ENCODE measurements at places on chromosomes 3 and 15. TPM values are rescaled to one million over a fixed set of nuclear protein-coding genes. Genes with fewer than 3 reads are reported as not detected.

GRCh38 chr15:75926931-75927330, 23.3 kb downstream of the FBXO22 start:
- DNase-seq, result no peak

- peak; percentile 81 for DNase-seq
Measured at GRCh38 chr3:132432639-132433038, 15.3 kb downstream of the DNAJC13 start.

DNA sequence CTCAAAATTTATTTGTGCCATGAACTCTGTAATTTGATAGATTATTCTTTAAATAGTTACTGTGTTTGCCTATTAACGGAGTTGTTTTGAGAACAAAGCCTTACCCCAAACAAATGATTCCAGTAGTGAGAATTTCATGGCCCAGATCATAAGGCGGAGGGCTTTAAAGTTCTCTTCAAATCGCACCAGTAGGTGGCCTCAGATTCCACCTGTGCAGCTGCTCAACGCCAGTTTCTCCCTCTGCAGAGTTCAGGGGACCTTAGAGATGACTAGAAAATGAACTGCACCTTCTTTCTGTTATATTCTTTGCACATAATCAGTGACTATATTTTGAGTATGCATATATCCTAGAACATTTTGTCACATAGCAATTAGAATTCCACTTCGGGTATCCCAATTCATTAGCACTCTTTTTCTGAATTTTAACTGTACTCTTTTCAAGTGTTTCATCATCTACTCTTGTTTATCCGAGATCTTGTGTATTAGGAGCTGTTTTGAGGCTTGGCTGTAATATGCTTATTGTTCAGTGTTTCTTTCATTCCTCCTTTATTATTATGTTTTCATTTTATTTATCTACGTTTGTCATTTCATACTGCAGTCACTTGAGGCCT, 232.6 kb upstream of the CHRM5 start:
- peak; percentile 24 for DNase-seq

DNA sequence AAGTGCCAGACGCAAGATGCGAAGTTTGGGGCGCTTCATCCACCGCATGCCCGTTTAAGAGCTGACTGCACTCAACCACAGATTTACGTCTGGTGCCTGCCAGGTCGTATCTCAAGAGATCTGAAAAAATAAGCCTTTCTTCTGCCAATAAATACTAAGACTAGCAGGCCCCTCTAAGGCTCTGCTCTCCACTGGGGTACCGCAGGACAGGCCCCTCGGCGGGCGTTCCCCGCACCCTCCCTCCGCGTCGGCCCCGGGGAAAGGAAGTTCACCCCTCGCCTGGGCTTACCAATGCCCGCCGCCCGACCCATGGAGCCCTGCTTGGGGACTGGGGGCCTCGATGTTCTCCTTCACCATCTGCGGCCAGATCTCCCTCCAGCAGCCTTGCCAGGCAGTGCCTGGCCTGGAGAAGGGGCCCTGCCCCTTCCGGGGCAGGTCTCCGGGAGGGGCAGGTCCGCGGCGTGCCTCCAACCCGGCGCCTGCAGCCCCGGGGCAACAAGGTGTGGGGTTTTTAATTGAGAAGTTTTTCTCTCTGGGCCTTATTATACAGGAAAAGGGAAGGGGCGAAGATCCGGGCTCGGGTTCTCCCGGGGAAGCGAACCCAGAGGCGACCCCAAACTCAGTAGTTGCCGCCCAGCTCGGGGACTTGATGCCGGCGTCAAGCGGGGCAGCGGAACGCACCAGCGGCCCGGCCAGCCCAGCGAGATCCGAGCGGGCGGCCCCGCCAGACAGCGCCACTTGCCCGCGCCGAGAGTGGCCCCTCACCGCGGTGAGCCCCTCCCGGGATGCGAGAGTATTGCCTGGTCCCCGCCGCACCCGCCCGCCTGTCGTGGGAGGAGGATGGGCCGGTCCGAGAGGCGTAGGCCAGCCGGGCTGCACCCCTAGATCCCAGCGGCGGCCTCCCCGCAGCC, 735 bp downstream of the GOLGA8B start:
- peak; percentile 50 for DNase-seq

- DNase-seq, result peak; percentile 17
Measured at GRCh38 chr3:107404727-107405469, 27.7 kb downstream of the CCDC54 start.

- no peak for DNase-seq
Measured at GRCh38 chr3:159978353-159978752, 10.3 kb upstream of the IL12A start.

Gene TRIM42
- not detected for polyA plus RNA-seq

DNA sequence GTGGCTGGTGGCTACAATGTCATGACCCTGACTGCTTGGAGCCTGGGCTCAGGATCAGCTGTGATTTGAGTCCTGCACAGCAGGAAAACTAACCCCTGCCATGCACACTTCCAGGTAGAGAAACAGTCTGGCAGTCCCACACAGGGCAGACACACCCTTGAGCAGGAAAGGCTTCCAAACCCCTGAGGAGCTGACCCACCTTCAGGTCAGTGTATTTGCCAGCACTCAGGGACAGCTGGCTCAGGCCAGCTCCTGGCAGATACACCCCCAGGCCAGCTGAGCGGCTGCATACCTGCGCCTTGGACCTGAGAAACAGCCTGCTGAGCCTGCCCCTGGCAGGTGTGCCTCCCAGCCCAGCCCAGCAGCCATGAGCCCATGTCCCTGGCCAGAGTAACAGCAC, 22.2 kb upstream of the CDAN1 start:
- DNase-seq, result no peak

GRCh38 chr15:85010386-85011159, 28.9 kb downstream of the PDE8A start:
- no peak for DNase-seq

Gene CACNA2D2
- polyA plus RNA-seq, result 0.03 TPM

- DNase-seq, result peak; percentile 63
Measured at GRCh38 chr15:82739086-82739485, 29.4 kb upstream of the AP3B2 start.

Gene SNTN
- not detected for polyA plus RNA-seq

DNA sequence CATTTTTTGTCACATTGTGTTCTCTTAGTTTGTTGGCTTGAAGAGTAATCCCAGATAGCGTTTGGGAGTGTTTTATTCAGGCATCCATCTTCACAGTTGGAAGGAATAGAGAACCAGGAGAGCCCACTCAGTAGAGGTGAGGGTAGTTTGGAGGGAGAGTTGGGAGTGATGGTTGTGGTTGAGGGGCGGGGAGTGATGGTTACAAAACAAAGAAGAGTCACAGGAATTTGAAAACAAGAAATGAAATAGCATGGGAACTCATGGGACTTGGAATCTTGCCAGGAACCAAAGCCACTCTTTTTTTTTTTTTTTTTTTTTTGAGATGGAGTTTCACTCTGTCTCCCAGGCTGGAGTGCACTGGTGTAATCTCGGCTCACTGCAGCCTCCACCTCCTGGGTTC, 36.3 kb downstream of the DUT start:
- DNase-seq, result no peak

- DNase-seq, result no peak
Measured at GRCh38 chr3:135076341-135076740, 281.3 kb downstream of the EPHB1 start.

Gene GOLGA6L10
- 0.03 TPM for polyA plus RNA-seq

GRCh38 chr3:10329495-10330015, 8.6 kb upstream of the SEC13 start:
- no peak for DNase-seq

GRCh38 chr15:89654847-89655805, at the start of gene KIF7:
KIF7 (minus strand) TSS chr15:89655467; CDS start chr15:89652930, 2,537 bp downstream.
- peak; percentile 19 for DNase-seq

Gene C3orf49
- not detected for polyA plus RNA-seq

Gene SOX14
- polyA plus RNA-seq, result not detected

Gene TM4SF1
- polyA plus RNA-seq, result 285 TPM

DNA sequence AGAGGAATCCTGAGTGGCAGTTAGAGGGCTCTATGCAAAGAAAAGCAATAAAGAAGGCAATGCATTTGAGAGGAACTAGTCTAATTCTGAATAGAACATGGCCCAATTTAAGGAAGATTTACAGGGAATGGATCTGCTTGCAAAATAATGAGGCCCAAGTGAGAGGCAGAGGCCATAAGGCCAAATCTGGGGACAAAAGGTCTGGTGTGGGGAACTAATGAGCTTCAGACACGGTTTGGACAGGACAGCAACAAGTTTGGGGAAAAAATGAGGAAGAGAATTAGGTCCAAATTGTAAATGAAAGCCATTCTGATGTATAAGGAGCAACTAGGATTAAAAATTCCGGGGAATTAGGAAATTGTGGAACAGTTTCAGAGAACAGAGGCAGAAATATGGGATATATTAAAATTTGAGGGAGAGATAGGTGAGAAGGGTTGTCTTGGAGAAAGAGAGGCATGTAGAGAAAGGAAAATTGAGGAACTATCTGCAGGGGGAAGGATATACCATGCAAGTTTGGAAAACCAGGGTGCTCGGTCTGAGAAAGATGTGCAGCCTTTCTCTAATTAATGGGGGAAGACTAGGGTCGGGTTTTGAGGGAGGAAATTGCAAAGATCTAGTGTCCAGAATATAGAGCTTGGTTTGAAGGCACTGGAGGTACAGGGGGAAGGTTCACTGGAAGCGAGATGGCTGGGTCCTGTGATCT, 73.8 kb downstream of the RBPMS2 start:
- no peak for DNase-seq

Gene LRRC15
- not detected for polyA plus RNA-seq

DNA sequence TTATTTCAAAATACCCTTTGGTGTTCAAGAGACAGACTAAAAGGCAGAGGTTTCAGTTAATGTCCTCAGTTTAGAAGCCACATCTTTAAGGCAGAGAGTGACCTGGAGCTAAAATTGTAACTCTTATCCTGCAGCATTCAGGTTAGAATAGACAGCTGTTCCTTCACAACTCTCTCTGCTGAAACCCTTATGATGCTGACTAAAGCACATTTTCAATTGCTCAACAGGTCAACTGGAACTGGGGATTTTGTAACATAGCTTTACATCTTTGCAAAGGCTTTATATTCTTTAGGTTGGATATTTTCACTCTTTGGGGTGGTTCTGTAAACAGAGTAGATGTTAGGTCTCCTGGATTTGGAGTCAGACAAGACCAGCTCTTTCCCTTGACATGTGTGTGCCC, 20.3 kb upstream of the PLSCR4 start:
- DNase-seq, result no peak

Gene HCN4
- polyA plus RNA-seq, result not detected

Gene NEK10
- polyA plus RNA-seq, result 0.62 TPM

Gene CAMK2N2
- 0.92 TPM for polyA plus RNA-seq

- DNase-seq, result peak; percentile 49
Measured at GRCh38 chr3:143203848-143204247, 84.3 kb downstream of the CHST2 start.

Gene CAMKV
- 0.03 TPM for polyA plus RNA-seq

DNA sequence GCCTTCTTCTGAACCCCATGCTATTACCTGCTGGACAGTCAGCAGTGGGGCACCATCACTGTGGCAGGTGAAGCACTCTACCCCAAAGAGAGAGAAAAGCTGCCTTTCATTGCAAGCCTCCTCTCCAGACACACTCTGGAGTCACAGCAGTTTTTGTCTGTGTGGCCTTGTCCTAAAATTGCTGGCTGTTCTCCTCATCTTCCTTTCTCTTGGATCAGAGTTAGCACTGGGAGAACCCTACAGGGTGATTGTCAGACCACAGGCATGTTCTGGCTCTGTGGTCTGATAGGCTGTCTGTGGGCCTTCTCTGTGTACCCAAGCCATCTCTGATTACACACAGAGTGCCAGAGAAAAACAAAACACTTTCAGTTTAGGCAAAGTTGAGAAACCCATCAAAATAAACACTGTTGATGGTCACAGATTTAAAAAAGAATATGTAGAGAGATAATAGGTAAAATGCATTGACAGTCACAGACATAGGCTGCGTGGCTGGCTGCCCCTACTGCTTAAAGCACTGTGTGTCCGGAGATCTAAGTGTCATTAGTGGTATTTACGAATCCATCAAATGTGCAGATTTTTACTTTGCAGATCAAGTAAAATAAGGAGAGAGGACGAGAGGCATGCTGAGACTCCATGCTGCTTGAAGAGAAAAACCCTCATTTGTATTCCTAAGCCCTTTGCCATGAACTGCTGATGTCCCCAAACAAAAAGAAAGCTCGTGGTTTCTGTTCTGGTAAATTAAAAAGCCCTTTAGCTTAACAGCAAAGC, 689.9 kb downstream of the TUSC7 start:
- DNase-seq, result no peak

Gene THRB
- polyA plus RNA-seq, result 4.0 TPM

Gene DAPK2
- 0.80 TPM for polyA plus RNA-seq

Gene GASK1A
- polyA plus RNA-seq, result 0.20 TPM

Gene KY
- 0.03 TPM for polyA plus RNA-seq

GRCh38 chr3:10423171-10423882, 82.1 kb downstream of the ATP2B2 start:
- DNase-seq, result no peak

Gene ISL2
- 0.02 TPM for polyA plus RNA-seq

DNA sequence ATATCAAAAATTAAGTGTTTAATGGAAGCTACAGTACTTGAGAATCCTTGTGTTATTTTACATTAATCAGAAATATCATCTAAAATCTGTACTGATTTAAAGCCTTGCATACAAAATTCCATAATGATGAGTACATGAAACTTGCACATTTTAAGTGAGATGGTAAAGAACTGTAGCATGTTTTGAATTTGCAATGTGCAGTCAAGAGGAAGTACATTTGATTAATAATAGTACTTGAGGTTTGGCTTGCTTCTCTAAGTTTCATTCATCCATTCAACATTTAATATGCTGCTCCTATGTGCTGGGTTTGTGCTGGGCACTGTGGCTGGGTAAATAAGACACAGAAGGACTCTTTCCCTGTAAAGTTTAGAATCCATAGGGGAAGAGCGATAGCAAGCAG, 332.3 kb downstream of the CNTN3 start:
- no peak for DNase-seq

Gene LNP1
- 1.5 TPM for polyA plus RNA-seq

GRCh38 chr3:57518276-57518915, 25.7 kb downstream of the DNAH12 start:
- no peak for DNase-seq

DNA sequence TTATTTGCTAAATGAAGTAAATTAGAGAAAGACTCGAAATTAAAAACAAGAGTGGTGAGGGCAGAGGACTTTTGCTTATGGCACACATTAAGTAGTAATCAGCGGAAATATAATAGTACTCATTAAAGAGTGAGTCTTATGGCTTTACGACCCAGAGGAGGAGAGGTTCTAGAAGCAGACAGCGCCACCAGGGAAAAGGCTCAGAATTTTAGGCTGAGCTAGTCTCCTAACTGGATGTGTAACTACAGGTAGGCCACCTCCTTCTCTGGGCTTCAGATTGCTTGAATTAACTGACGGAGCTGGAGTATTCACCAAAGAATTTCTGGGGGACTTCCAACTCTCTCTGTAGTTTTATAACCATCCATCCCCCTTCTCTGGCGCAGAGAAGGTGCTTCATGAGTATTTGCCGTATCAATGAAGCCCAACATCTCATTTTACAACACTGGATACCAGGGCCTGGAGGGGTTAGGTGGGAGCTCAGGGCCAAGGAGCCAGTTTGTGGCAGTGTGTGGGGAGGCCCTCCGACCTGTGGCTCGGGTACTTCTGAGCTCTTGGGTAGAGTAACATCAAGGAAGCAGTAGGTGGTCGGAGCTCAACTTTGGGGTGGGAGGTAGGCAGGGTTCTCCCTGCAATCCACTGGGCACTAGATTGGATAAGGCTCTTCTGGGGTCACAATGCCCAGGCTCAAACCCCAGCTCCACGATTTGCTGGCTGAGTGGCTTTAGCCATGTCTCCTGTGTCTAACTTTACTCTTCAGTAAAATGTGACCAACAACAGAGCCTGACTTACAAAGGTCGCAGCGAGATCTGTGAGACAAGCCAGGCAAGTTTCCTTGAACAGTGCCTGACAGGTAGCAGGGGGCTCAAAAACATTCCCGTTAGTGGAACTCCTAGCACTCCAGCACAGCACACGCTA, 1.1 kb downstream of the CHCHD4 start:
- DNase-seq, result no peak

Measured in mammary epithelial cell (primary cell).